Amniotic stem cell (primary cell): ENCODE measurements at places on chromosomes 12 and 14.

GRCh38 chr12:123139926-123140675, 10.8 kb downstream of the PITPNM2 start:
- no peak for DNase-seq

DNA sequence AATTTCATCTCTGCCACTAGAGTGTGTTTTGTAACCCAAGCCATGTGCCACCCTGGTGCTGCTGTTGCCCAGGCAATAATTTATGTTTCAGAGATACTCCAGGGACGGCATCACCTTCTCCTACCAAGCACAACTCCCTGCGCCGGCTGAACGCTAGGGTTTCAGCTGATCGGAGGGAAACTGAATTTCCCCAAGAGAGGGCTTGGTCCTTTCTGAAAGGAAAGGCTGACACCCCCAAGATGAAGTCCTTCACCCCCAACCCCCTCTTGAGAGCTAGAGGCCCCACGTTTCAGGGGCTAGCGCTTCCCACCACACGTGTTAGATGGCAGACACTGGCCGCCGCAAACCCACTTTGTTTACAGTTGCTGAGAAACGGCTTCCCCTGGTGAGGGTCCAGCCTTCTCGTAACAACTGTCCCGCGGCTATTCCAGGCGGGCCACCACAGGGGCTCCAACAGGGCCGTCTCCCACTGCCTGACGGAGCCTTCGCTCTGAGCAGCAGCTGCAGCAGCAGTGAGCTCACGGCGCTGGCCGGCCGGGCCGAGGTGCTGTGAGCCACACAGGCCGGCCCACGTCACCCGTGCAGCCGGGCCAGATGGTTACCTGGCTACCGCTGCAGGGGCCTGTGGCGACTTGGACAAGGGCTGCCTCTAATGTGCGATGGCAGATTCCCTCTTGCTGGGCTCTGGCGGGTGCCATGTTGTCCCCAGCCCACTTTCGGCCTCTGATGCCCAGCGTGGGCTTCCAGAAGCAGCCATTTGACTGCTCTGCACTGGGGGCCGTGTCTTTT, 66.4 kb downstream of the TESC start:
- no peak for DNase-seq

GRCh38 chr12:105358789-105359188, 28.3 kb downstream of the C12orf75 start:
- DNase-seq, result no peak

DNA sequence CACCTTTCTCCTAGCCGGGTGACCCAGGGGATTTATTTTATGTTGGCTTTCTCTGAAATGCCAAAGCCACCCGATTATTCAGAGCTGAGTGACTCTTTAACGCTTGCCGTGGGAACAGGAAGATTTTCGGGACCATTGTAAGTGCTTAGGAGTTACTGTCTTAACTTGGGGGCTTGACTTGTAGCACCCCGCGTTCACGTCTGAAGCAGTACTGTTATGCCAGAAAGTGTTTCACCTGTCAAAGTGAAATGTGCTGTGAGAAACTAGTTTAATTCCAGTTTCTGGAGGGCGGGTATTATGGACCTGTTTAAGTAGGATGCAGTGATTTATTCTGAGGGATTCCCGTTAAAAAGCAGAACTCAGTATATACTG, 218 bp downstream of the LYSET start:
- DNase-seq, result no peak

DNA sequence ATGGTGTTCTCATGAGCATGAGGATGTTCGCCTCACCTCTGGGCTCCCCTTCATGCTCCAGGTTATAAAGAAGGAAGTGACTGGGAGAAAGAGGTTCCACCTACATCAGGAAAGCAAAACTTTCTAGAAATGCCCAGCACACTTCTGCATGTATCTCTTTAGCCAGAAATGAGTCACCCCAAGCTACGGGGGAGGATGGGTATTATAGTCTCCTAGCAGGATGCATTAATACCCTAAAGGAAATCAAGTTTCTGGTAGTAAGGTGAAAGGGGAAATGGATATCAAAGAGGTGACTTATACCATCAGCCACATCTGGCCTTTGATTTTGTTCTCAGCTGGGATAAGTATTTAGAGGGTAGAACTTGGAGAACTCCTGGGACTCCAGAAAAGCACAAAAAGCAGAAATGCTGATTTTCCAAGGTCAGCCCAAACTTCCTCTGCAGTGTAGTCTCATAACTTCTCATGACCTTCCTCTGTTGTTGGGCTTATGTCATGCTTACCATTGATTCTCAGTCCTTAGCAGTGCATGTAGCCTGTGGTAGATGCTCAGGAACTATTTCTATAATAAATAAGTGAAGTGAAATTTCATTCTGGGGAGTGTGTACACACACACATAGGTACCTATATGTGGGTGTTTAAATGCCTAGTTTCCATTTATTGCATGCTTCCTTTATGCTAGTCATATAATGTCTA, 209.4 kb upstream of the CRY1 start:
- no peak for DNase-seq

- DNase-seq, result no peak
Measured at GRCh38 chr12:98470469-98471082, 44.8 kb upstream of the TMPO start.

GRCh38 chr12:62724947-62725451, 210.0 kb downstream of the PPM1H start:
- DNase-seq, result peak; percentile 87

GRCh38 chr14:90379106-90379505, 17.7 kb upstream of the CALM1 start:
- no peak for DNase-seq

GRCh38 chr14:77275601-77276017, 4.6 kb upstream of the NGB start:
- no peak for DNase-seq

- DNase-seq, result no peak
Measured at GRCh38 chr12:98727196-98727595, 82.1 kb downstream of the APAF1 start.

DNA sequence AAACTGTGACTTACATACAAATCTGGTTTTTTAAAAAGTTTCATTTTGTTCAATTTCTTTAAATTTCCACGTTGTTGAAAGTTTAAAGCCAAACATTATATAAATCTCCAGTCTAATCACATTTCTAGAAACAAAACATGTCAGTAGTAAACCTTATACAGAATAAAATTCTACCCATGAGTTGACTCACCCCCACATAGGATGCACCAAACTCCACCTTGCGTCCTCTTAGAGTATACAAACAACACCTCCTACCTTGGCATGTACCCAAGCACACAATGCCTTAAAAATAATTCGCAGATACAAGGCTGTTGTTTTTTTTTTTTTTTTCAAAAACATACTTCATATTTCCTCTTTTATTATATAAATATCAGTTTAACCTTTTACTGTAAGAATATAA, 3.3 kb downstream of the FBXL14 start:
- DNase-seq, result no peak

DNA sequence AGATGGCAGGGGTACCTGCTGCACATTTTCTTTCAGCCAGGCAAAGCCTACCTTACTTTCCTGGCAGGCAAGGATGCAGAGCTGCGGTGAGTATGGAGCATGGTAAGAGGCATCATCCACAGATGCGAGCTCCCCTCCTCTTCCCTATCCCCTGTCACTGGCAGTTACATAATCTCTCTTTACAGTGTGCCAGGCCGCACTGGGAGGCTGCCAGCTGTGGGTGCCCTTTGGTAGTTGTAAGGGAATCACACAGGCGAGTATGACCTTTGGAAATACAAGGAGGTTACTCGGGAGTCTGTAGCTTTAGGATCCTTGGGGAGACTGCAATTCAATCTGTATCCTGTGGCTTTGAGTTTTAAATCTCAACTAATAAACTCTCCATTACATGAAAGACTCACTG, 132.5 kb downstream of the KTN1 start:
- DNase-seq, result no peak

DNA sequence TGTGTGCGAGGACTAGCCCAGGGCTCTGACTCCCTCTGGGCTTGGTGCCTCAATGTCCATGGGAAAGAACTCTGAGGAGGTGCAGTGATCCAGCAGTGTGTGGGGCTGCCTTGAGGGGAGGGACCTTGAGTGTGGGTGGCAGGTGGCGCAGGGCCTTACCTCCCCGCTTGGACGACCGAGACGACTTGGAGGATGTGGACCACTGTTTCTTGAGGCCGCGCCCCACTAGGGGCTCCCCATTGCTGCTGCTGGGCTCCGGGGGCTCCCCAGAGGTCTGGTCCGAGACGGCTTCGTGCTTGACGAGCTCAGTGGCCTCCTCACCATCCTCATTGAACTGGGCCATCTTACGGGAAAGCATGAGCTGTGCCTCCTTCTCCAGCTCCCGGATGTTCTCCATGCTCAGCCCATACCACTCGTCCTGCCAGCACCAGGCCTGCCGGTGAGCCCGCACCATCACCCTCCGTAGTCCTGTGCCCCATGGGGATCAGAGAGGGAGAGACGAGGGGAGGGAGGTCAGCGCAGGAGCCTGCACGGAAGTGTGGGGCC, 24.7 kb downstream of the ARL6IP4 start:
- DNase-seq, result no peak

GRCh38 chr12:106680280-106680679, 94.2 kb upstream of the RIC8B start:
- no peak for DNase-seq

DNA sequence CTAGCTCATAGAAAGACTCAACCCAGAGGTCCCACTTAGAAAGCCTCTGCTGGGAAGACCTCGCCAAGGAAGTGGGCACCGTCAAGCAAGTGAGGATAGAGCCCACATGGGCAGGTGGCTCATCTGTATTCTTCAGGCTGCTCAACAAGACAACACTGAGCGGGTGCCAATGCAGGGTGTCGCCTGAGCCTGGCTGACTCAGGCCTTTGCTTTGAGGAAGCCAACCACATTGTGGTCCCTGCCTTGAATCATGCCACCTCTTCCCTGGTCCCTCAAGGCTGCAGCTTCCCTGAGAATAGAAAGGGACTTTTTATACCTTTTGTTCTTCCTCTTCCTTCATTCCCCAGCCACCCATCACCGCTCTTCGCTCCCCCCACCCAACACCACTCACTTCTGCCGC, 2.1 kb upstream of the RNASE13 start:
- DNase-seq, result no peak

- DNase-seq, result no peak
Measured at GRCh38 chr14:100532906-100533655, 54.1 kb downstream of the BEGAIN start.

GRCh38 chr14:104388541-104389325, 190.8 kb upstream of the C14orf180 start:
- DNase-seq, result no peak

- DNase-seq, result no peak
Measured at GRCh38 chr12:23631786-23632377, 317.6 kb downstream of the SOX5 start.

- no peak for DNase-seq
Measured at GRCh38 chr12:15726878-15727150, 62.4 kb downstream of the EPS8 start.

- no peak for DNase-seq
Measured at GRCh38 chr12:13362260-13362841, 165.8 kb downstream of the EMP1 start.

- peak; percentile 13 for DNase-seq
Measured at GRCh38 chr14:59208224-59208814, 19.9 kb downstream of the DAAM1 start.

GRCh38 chr14:28494196-28494595, 272.4 kb upstream of the FOXG1 start:
- DNase-seq, result no peak

- no peak for DNase-seq
Measured at GRCh38 chr14:24612196-24612595, 2.7 kb upstream of the GZMH start.

- no peak for DNase-seq
Measured at GRCh38 chr12:44127966-44128710, 292.3 kb downstream of the TMEM117 start.

DNA sequence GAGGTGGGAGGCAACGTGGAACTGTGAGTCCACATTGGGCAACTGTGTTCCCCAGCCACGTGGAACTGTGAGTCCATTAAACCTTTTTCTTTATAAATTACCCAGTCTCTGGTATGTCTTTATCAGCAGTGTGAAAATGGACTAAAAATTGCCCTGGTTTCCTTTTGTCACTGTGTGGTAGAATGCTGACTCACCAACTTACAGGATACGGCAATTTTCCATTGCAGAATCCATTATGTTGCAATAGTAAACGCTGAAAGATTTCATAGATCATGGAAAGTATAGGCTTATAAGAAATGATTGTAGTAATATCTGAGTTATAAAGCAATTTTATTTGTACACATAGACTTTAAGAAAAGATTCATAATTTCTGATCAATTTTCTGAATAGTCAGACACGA, 93.0 kb downstream of the GTF2A1 start:
- DNase-seq, result no peak

- DNase-seq, result no peak
Measured at GRCh38 chr14:104011824-104012517, 69.6 kb upstream of the RD3L start.

GRCh38 chr14:54807428-54807827, 95.2 kb downstream of the GCH1 start:
- DNase-seq, result no peak

GRCh38 chr12:43882578-43883178, 46.8 kb downstream of the TMEM117 start:
- DNase-seq, result peak; percentile 49

GRCh38 chr12:115245020-115245419, 561.0 kb upstream of the TBX3 start:
- DNase-seq, result no peak

- no peak for DNase-seq
Measured at GRCh38 chr14:34867199-34867598, 8.0 kb downstream of the BAZ1A start.

- peak; percentile 77 for DNase-seq
Measured at GRCh38 chr14:105045710-105046326, 19.4 kb downstream of the GPR132 start.

GRCh38 chr12:44500423-44500822, 375.7 kb downstream of the NELL2 start:
- no peak for DNase-seq

GRCh38 chr12:48903982-48904411, 21.3 kb downstream of the FKBP11 start:
- DNase-seq, result peak; percentile 66

DNA sequence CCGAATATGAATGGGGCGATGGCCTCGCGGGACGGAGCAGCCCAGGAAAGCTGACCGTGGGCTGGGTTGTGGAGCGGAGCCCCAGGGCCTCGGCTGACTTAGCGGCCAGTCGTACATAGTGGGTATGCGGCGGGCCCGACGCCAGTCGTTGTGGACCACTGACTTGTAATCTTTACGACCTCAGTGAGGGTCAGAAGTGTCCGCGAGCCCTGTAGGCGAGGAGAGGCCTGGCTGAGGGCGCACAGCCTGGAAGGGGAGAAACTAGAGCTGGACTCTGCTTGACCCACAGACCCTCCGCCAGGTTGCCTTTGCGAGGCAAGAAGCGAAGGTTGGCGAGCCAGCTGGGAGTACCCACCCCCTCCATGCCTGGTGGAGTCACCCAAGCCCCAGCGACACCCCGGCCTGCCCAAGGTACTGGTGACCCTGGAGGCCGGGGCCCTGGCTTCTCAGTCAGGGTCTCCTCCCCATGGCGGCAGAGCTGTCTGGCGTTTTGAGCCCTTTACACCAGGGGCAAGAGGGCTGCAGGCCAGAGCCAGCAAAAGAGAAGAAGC, 15.6 kb upstream of the DYNC1H1 start:
- no peak for DNase-seq

DNA sequence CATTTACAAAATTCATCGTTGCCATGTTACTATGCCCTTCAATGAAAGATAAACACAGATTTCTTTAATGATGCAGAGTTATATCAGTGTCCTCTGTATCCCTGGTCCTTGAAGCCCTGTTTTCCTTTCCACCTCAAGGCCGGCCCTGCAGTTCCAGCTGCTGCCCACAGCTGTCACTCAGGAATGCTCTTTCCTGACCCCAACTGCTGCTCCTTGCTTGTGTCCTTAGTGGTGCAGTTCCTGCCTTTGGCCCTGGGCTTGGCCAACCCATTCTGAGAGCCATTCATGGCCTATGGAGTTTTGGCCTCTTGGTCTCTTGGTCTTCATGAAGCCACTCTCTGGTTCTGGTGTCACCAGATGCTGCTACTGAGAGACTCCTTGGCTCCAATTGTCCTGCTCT, 93.1 kb downstream of the GAS2L3 start:
- DNase-seq, result no peak
